D721Med (cell line): ENCODE measurements at places on chromosomes 16 and 17.

DNA sequence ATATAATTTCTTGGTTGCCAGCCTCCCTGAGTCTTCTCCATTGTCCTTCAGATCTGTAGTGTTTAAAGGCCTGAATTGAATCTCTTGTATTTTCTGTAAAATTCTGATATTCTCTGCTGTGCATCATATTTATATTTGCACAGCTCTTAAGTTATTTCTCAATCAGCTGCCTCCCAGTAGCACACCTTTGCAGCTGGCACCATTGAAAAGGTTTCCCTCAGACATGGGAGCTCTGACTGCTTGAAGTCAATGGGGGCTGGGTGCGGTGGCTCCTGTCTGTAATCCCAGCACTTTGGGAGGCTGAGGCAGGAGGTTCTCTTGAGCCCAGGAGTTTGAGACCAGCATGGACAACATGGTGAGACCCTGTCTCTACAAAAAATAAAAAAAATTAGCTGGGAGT, 40.4 kb downstream of the PITPNC1 start:
- no peak for DNase-seq

DNA sequence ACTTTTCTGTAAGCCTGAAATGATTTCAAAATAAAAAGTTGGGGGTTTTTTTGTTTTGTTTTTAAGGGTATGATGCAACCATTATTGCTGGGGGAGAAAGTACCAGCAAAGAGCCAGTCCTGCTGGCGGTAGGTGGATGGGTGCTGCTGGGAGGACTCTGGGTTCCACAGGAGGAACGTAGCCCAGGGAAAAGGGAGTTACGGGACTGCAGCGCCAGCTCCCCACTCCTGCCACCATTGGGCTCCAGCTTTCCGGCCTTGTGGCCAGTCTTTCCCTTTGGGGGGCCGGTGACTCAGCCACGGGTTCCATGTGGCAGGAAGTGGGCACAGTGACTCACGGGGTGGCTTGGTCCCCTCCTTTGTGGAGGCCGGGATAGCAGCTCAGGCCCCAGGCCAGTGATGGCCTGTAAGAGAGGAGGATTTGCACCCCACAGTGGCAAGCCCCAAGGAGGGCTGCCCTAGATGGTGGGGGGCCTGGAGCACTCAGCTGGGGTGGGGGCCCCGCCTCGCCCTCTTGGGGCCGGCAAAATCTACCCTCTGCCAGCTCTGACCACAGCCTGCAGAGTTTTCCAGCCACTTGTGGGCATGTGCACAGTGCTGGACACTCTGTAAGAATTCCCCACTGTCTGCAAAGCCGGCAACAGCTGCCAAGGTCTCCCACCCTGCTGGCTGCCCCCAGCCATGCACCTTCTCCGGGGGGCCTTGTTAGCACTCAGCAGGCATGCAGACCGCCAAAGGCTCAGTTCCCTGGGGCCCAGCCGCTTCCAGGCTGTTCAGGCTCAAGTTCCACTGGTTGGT, 30.4 kb downstream of the SOCS3 start:
- no peak for DNase-seq

GRCh38 chr16:64977206-64977920, 144.5 kb downstream of the CDH11 start:
- DNase-seq: no peak

DNA sequence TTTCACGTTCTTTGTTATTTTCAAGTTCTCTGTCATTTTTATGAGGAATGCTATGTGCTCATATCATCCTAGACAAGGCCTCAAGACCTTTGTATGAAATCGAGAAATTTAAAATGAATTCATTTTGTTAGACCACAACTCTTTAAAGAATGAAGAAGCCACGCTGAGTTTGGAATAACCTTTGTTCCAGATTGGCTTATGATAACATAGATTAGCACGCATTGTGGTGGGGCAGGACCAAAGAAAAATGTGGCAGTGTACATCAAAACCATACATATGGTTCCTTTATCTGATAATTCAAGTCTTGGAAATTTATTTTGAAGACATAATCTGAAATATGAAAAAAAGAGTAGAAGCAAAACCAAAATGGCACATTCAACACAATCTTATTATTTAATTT, 2.2 kb downstream of the HSD17B2 start:
- no peak for DNase-seq

- no peak for DNase-seq
These were observed 14.2 kb downstream of the POLR3K start for GRCh38 chr16:38941-39892.

DNA sequence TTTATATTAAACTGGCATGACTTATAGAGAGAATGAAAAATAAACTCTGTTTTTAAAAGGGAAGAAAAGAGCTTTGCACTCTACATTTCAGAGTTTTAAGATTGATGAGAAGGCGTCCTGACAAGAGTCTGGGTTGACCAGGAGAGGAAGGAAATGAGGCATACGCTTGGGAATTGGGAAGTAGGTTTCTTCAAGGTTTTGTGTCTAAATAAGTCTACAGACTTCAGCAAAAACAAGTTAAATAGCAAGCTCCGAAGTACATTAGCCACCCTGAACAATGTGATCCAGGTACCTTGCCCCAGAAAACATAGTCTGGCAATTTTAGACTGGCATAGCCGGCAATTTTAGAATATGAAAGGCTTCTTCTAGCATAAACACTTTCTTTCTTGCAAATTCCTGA, 28.5 kb upstream of the CCDC182 start:
- DNase-seq: no peak

DNA sequence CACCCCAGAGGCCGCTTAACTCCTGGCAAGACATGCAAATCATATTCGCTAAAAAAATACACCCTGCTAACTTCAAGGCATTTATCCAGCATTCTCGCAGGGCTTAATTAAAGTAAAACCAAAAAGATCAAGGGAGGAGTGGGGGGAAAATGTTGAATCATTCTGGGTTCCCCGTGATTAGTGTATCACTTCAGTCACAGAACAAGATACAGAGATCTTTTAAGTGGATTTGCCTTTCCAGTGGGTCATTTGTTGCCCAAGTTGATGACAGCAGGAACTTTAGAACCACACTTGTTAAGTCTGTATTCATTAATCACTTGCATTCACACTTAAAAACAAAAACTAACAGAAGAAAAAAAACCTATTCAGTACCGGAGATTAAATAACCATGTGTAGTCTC, 17.3 kb downstream of the CRYBA1 start:
- DNase-seq: no peak

GRCh38 chr16:66064801-66065530, 301.5 kb upstream of the CDH5 start:
- DNase-seq: no peak

- DNase-seq: no peak
These were observed 37.6 kb downstream of the RNF112 start for GRCh38 chr17:19448341-19449268.

DNA sequence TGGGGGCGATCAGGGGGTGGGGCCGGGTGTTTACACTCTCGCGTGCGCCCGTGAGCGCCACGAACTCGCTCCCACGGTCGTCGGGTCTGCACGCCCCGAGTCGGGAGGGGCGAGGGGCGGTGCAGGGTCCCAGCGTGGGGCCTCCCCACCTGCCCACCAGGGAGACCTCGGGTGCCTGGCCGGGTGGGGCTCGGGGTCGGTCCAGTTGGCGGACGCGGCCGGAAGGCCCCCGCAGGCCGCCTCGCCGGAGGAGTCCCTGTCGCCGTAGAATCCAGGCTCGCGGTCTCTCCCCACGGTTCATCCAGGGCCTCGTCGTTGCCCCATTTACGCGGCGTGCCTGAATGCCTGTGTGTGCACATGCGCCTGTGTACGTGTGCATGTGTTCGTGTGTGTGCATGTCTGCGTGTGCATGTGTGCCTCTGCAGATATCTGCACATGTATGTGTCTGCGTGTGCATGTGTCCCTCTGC, 510 bp upstream of the RAB40B start:
- no peak for DNase-seq

DNA sequence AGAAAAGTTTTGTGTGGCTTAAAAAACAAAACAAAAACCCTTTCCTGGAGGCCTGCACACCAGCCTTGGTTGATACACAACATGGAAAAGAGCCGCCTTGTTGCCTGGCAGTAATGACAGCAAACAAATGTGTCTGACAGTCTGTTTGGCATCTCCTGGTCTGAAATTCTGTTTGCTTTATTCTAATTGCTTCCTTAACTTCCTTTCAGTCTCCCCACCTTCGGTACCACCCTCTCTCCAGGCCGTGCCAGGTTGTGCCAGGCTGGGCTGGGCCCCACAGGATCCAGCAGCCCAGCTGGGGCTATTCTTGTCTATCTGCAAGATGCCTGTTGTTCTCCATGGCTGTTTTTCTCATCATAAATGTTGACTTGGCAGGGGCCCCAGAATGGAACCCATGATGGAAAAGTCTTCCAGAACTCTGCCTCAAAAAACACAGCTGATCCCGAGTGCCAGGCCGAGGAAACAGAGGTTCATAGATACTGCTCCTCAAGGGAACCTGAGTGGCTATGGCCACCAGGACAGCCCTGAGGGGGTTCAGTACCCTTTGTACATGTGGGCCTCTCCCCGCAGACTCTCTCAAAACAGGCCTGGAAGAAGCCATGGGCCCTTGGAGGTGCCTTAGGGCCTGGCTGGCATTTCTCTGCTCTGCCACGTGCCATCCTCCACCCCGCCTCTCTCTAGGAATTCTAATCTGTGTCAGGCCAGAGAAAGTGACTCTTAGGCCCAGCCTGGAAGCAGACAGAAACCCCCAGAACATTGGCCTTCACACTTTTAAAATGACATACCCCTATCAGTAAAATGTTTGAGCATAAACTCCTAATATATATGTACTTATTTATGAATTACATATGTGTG, 50.5 kb downstream of the YPEL2 start:
- no peak for DNase-seq

GRCh38 chr17:44333371-44333770, 8.7 kb upstream of the SLC25A39 start:
- no peak for DNase-seq

GRCh38 chr16:4690946-4691665, 2.3 kb upstream of the NUDT16L1 start:
- DNase-seq: no peak

DNA sequence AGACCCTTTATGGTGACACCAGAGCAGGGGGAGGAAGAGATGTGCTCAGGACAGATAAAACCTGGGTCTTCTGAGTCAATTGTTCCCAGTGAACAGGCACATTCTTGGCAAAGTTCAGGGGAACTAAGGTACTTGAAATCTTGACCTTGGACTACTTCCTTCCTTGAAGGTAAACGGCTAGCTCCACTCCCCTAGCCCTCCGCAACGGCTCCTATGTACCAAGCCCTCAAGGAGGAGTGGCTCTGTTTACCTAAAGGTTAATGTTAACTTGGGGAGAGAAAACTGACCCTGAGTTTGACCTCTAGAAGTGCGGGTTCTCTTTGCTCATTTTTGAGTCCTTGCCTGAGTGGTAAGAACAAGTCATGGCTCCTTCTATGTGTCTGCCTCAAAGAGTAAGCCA, 7.8 kb downstream of the TTLL6 start:
- no peak for DNase-seq

- DNase-seq: no peak
These were observed 208.7 kb downstream of the MAP2K4 start for GRCh38 chr17:12229335-12229734.

GRCh38 chr16:79165506-79165905, 435.0 kb downstream of the MAF start:
- no peak for DNase-seq
